ENCODE measurements at places on chromosomes 4 and X.

DNA sequence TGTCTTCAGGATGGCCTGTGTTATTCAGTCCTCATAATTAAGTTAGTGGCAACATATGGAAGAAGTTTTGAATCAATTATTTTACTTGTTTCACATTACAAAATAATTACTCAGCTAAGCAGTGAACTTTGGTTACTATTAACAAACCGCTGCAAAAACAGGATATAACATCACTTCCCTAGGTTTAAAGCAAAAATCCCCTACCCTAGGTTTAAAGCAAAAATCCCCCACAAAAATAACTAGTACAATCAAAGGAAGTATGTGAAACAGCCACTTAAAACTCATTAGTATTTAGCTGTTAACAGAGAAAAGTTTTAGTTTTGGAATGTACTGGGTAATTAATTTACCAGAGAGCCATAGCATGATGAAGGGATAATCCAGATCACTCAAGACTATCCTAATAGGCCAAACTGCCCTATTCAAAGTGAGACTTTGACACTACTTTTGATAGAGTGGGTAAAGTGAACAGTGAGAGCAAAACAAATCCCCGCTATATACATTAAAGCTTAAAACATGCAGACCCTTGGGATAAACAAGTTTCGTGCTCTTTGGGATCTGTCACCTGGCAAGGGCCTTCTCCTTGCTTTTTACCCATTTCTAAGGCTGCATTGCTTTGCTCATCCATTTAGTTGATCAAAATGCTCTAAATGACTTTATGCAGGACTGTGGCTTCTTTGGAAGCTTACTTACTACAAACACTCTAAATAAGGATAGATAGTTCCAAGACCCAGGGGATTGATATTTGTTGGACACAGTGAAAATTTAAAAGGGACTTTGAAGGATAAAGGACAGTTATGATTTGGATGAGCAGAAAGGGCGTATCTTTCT is 36.4 kb upstream of the GPR174 start:
- no peak for DNase-seq

DNA sequence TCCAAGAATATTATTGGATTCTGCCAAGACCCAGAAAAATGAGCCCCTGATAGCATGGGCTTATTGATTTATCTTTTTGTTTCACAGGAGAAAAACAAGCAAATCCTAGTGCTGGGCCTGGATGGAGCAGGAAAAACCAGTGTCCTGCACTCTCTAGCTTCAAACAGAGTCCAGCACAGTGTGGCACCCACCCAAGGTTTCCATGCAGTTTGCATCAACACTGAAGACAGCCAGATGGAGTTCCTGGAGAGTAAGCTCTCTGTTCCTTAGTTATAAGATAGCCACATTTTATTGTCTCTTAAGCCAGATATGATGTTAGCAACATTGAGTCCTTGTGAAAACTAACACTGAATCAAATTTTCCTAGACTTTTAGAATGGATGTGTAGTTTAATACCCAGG is 5.5 kb downstream of the ARL9 start:
- no peak for DNase-seq

DNA sequence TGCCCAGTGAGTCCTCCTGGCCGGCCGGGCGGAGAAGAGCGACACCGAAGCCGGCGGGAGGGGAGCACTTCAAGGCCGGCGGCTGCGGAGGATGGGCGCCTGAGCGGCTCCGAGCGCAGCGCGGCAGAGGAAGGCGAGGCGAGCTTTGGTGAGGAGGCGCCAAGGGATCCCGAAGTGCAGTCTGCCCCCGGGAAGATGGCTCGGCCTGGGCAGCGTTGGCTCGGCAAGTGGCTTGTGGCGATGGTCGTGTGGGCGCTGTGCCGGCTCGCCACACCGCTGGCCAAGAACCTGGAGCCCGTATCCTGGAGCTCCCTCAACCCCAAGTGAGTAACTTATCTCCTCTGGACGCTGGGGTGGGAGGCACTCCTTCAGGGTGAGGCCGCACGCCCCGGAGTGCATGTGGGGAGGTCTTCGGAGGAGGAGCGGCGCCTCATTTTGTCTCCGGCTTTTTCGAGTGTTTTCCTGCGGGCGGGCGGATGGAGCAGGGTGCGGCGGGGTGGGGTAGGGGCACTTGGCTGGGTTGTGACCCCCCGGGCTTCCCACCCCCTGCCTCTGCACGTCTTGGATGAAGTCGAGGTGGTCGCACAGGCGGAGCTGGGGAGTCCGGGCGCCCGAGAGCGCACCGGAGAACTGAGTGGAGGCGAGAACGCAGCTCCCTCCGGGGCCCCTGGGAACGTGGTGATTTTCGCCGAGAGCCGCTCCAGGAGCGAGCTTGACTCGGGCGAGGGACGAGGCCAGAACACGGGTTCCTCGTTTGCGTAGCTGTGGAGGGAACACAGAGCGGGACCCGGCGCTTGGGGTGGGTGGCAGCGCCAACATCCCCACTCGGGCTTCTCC is 979 bp downstream of the EFNB1 start:
- peak; percentile 8 for DNase-seq

DNA sequence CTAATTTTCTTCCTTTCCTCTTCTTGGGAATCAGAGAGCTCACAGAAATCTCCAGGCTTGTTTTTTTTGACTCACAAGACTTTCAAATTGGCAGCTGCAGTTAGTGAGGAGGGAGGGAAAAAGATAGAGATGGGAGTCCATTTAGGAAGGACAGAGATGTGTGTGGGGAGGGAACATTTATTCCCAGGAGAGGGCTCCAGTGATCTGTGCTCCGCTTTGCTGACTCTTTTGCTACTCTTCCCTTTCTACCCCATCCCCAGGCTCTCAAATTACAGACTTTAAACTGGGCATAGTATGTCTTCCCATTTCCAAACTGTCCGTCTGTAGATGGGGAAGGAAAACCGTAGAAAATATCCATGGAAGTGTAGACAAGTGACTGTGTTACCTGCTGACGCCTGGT is 39.1 kb upstream of the UCP1 start:
- DNase-seq: no peak

DNA sequence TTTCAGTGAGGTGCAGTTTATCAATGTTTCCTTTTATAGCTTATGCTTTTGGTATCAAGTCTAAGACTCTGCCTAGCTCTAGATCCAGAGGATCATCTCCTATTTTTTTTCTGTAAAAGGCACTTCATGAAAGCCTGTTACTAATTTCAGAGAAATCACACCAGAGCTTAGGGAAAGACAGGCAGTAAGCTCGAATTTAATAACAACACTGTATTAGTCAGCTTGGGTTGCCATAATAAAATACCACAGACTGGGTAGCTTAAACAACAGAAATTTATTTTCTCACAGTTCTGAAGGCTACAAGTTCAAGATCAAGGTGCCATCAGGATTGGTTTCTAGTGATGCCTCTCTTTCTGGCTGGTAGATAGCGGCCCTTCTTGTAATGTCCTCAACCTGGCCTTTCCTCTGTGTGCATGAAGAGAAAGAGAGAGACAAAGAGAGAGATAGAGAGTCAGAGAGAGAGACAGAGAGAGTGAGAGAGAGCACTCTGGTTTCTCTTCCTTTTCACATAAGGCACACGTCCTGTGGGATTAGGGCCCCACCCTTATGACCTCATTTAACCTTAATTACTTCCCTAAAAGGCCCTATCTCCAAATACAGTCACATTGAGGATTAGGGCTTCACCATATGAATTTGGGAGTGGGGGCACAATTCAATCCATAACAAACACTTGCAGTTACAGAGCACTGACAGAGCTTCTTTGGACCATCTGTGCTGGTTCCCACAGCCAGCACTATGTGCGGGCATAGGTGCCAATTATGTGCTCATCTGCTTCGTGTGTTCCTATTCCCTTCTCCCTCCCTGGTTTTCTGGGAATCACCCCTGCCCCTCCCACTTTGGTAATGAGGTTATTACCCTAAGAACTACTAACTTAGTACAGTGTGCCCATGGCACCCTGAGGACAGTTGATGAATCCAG is 114.8 kb upstream of the MED14 start:
- DNase-seq: no peak

GRCh38 chr4:18291256-18291655 is 269.7 kb upstream of the LCORL start:
- no peak for DNase-seq

- no peak for DNase-seq
Observed at GRCh38 chrX:132858018-132858417, 100.4 kb downstream of the HS6ST2 start.

DNA sequence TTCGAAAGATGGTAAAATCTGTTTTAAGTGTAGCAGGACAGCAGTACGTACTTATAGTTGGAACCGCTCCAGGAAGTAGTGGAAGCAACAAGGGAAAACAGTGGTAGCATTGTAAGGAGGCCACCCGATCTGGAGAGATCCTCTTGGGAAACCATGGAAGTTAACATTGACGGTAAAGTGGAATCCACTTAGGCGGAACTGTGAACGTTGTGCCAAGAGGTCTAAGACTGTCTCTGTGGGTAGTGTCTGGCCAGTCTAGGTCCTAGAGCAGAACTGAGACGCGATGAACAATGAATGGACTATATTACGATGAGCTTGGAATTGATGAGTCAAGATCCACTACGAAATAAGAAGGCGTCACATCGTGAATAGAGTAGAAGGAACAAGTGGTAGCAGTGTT is 124.0 kb downstream of the TENM3 start:
- no peak for DNase-seq

- no peak for DNase-seq
Observed at GRCh38 chrX:70434914-70435586, 9.6 kb upstream of the DLG3 start.

GRCh38 chr4:154491341-154492271 is at the start of gene DCHS2:
Gene DCHS2, minus strand, starts transcription at chr4:154491799. Its CDS starts 444 bp downstream, at chr4:154491355.
- DNase-seq: no peak

Measured in activated CD4-positive, alpha-beta T cell treated with anti-CD3 and anti-CD28 coated beads, Interleukin-2, amount 50 U/mL, for 1 hour (primary cell).